ENCODE measurements at places on chromosomes 1 and 21.
A peak's percentile ranks its signal among the peaks of the same experiment; 100 is the strongest.

DNA sequence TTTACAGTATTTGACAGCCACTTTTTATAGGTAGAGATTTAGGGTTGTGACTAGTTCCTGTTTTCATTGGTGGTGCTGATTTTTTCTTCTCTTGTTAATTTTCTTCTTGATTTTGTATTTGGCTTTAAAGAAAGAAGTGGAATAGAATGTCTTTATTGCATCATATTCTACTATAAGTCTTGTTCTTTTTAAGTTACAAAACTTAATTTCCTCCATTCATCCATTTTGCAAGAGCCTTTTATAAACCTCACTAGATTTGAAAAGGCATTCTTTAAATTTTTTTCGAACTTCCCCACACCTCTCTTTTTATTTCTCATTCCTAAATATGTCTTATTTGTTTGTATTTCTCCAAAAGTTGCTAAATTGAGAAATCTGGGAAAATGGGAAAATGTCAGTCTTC, 1368.6 kb upstream of the ADGRL4 start:
- H3K27ac ChIP-seq = no peak overlapping the region
- H3K36me3 ChIP-seq = no peaks in the 10 kb centered on the region
- no peak overlapping the region for H3K4me3 ChIP-seq
- DNase-seq = no peak
- H3K4me1 ChIP-seq = no peaks in the 10 kb centered on the region

DNA sequence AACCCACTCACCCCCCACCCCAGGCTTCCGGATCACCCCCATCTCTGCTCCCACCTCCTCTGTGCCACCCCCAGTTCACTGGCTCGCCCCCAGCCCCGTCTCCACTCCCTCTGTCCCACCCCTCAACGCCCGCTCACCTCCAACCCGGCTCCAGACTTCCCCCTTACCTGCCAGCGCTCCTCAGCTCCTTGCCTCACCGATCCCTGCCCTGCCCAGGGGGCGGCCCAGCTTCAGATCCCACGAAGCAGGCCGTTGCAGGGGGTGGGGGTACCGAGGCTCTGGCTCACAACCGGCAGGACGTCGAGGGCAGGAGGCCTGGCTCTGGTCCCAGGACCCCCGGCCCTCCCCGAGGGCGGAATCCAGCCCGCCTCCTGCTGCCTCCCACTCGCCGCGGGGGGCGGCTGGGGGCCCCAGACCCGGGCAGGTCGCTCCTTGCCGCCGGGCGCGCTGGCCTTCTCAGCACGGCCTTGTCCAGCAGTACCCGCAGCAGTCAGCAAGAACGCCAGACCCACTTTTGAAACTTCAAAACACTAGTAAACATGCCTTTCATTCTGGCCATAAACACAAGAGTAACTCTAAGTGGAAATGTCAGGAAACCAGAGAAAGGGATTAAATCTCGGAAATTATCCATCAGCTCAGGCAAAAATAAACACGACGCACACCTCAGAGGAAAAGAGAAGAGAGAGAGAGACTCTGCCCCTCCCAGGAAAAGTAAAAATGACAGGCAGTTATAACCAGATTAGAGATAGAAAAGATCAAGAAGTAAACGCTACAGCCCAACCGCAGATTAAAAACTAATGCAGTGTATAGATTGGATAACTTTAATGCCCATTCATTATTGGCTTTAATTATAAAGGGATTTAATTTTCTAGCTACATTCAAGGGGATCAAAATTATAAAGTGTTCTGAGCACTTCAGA, 1.0 kb upstream of the FAM89A start:
- peaks cover 6% of the 10 kb centered on the region for H3K36me3 ChIP-seq
- H3K27me3 ChIP-seq = peaks cover 7% of the 10 kb centered on the region
- peak overlapping the region; percentile 69 for H3K4me3 ChIP-seq
- peak overlapping the region; percentile 52 for H3K27ac ChIP-seq
- H3K4me1 ChIP-seq = peaks cover 34% of the 10 kb centered on the region
- DNase-seq = no peak

GRCh38 chr1:111234866-111235265, 7.4 kb downstream of the CHI3L2 start:
- H3K27me3 ChIP-seq = no peaks in the 10 kb centered on the region
- H3K4me1 ChIP-seq = peaks cover 33% of the 10 kb centered on the region
- DNase-seq = no peak

GRCh38 chr21:29218749-29219148, 80.0 kb upstream of the BACH1 start:
- DNase-seq = no peak
- H3K36me3 ChIP-seq = no peaks in the 10 kb centered on the region
- no peaks in the 10 kb centered on the region for H3K27me3 ChIP-seq
- peaks cover 2% of the 10 kb centered on the region for H3K4me1 ChIP-seq

DNA sequence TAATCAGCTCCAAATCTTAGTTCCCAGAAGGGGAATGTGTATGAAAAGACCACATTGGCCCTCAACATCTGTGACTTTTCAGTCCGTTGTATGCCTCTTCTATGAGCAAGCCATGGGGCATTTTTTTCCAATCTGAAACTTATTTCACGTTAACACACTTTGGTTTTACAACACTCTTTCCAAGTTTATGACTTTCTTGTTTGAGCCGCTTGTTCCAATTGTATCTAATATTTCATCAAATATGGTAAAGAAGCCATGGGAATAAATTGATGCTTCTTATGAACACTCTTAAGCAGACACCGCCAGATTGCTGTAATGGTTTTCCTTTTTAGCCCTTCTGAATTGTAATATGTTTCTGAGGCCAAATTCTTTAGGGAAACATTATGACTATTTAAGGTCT, 359.9 kb downstream of the HLX start:
- no peaks in the 10 kb centered on the region for H3K4me1 ChIP-seq
- no peaks in the 10 kb centered on the region for H3K27me3 ChIP-seq
- H3K36me3 ChIP-seq = no peaks in the 10 kb centered on the region
- no peak overlapping the region for H3K4me3 ChIP-seq
- no peak overlapping the region for H3K27ac ChIP-seq

DNA sequence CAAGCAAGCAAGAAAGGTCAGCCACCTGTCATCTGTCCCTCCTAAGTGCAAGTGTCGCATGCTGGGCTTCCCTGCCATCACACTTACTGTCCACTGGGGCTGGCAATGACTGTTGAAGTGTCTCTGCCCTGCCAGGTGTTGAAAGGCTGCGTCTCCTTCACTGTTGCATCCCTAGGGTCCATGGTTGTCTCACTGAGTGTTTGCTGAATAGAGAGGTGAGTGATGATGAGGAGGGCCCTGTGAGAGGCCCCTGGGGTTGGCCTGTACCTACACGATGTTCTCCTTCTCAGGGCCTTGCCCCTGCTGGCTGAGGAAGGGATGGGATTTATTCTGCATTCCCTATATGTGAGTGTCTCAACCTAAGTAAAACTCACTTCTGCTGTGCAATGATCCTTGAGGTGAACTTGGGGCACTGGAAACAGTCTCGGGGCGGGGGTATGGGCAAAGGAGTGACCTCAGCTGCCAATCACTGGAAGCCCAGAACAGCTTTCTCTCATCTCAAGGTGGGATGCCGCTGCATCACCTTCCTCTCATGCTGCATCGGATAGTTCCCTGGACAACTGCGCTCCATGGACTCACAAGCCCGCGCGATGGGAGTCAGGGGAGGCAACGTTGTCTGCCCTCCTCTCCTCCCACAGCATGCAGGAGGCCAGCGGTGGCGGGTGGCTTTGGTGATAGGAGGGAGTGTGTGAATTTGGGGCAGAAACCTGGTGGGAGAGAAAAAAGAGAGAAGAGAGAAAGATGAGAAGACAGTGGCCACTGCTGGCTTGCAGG, 35.8 kb upstream of the SOX13 start:
- H3K4me1 ChIP-seq = no peaks in the 10 kb centered on the region
- H3K27me3 ChIP-seq = peaks cover 11% of the 10 kb centered on the region
- no peak overlapping the region for H3K4me3 ChIP-seq
- DNase-seq = no peak
- no peak overlapping the region for H3K27ac ChIP-seq
- H3K36me3 ChIP-seq = no peaks in the 10 kb centered on the region

- no peaks in the 10 kb centered on the region for H3K27me3 ChIP-seq
- H3K36me3 ChIP-seq = peaks cover 4% of the 10 kb centered on the region
- DNase-seq = no peak
Observed at GRCh38 chr1:6384962-6385361, 8.6 kb downstream of the ACOT7 start.

DNA sequence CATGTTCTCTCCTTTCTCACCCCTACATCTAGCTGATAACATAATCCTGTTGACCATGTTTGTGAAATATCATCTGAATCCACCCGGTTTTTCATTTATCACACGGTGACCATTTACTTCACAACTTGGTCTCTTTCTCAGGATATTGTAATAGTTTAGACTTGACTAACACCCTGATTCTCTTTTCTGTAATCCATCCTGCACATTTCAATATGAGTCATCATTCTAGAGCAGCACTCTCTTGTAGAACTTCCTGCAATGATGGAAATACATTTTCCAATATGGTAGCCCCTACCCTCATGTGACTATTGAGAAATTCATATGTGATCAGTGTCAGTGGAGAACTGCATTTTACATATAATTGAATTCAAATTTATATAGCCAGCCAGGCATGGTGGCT, 2.3 kb upstream of the JAM2 start:
- DNase-seq = no peak
- H3K36me3 ChIP-seq = no peaks in the 10 kb centered on the region
- H3K27me3 ChIP-seq = peaks cover 49% of the 10 kb centered on the region
- peaks cover 27% of the 10 kb centered on the region for H3K4me1 ChIP-seq

DNA sequence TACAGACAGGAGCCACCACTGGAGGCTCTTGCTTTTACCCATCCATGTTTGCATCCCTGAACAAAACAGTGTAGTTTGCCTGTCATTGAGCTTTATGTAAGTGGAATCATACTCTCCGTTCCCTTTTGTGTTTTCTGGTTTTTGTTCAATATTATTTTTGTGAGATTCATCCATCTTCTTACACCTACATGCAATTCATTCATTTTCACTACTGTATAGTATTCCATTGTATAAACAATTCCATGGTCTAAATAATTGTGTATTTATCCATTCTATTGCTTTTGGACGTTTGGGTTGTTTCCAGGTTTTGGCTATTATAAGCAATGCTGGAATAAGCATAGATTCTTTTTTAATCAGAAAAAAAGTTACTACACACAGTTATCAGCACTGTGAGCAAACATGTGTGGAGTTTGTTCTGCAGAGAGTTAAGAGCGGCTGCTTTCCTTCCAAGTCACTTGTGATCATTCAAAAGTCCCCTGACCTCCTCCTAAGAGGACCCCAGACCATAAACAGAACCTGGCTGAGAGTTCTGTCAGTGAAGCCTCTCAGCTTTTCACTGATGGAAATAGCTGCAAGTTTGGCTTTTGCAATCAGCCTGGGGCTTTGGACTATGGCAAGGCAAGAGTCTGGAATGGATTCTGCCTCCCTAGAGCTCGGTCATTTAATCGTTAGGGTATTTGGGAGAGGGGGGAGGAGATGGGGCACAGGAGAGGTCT, 5.1 kb upstream of the GPR157 start:
- no peak overlapping the region for H3K27ac ChIP-seq
- H3K4me3 ChIP-seq = no peak overlapping the region
- peaks cover 9% of the 10 kb centered on the region for H3K27me3 ChIP-seq
- peaks cover 32% of the 10 kb centered on the region for H3K4me1 ChIP-seq
- no peak for DNase-seq

DNA sequence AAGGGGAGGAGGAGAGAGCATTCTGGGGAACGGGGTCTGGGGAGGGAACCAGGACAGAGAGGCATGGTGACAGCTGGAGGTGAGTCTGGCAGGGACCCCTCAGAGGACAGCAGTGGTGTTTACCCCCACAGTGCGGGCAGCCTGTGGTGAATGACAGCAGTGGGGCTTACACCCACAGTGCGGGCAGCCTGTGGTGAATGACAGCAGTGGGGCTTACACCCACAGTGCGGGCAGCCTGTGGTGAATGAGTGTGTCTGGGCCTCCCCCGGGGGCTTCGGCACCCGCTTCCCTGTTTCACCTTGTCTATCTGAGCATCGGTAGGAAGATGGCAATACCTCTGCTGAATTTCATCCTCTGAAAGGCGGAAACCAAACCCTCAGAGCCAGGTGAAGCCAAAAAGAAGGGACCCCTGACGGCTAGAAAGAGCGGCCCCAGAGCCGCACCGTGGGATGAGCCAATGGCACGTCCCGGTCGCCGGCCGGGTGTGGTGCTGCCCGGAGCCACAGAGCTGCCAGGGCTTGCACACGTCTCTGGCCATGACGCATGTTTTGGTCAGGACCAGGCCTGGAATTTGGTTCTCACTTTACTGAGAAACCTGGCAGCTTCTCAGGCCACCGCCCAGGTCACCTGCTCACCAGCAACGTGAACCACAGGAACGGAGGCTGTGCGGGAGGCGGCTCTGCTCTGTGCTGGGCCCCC, 54.1 kb downstream of the SIK1 start:
- H3K4me1 ChIP-seq = peaks cover 4% of the 10 kb centered on the region
- no peak for DNase-seq
- no peak overlapping the region for H3K4me3 ChIP-seq
- H3K36me3 ChIP-seq = no peaks in the 10 kb centered on the region
- H3K27ac ChIP-seq = no peak overlapping the region

DNA sequence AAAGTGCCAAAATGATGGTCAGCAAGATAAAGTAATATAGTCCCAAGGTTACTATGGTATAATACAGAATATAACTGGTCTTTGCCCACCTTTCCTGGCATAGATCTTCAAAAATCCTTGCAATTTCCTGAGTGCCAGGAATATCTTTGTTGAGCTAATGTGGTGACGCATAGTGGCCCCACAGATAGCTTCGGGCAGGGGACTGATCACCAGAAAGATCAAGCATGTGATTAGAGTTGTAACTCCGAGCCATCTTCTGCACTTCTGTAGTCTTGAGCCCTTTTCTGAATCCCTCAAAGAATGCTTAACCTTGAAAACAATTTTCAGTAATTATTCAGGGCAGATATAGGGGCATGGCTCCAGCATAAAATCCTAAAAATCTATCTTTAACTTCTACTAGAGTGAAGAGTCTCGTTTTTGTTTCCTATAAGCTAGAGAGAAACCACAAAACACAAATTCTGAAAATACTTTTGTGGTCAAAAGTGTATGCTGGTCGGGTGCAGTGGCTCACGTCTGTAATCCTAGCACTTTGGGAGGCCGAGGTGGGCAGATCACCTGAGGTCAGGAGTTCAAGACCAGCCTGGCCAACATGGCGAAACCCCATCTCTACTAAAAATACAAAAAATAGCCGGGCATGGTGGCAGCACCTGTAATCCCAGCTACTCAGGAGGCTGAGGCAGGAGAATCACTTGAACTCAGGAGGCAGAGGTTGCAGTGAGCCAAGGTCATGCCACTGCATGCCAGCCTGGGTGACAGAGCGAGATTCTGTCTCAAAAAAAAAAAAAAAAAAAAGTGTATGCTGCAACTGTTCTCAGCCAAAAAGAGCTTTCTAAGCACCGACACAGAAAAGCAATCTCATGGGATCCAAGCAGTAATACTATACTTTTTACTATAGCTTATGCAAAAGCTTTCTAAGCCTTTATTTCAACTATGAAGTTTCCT, 62.8 kb downstream of the NVL start:
- no peak for DNase-seq
- no peaks in the 10 kb centered on the region for H3K27me3 ChIP-seq
- H3K27ac ChIP-seq = no peak overlapping the region
- H3K36me3 ChIP-seq = peaks cover 25% of the 10 kb centered on the region
- H3K4me1 ChIP-seq = peaks cover 14% of the 10 kb centered on the region

DNA sequence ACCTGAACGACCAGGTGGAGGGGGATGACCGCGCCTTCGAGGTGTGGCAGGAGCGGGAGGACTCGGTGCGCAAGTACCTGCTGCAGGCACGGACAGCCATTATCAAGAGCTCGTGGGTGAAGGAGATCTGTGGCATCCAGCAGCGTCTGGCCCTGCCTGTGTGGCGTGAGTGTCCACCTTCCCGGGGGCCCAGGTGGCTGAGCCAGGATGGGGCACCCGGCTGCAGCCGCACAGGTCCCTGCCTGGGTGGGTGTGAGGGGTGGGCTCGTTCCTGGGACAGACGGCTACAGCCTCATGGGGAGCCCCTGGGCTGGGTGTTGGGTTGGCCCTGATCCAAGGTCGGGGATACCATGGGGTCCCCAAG, 65.2 kb downstream of the TRIM11 start:
- H3K4me1 ChIP-seq = no peaks in the 10 kb centered on the region
- H3K27ac ChIP-seq = no peak overlapping the region
- no peak for DNase-seq
- H3K36me3 ChIP-seq = peaks cover 5% of the 10 kb centered on the region

All from activated naive CD8-positive, alpha-beta T cell treated with anti-CD3 and anti-CD28 coated beads, Interleukin-2, amount 50 U/mL, for 24 hours (primary cell).